Suppressor macrophage (primary cell): ENCODE measurements at places on chromosomes 7 and 10.

GRCh38 chr7:99008921-99009530 is 130.7 kb downstream of the TRRAP start:
- DNase-seq, result no peak

DNA sequence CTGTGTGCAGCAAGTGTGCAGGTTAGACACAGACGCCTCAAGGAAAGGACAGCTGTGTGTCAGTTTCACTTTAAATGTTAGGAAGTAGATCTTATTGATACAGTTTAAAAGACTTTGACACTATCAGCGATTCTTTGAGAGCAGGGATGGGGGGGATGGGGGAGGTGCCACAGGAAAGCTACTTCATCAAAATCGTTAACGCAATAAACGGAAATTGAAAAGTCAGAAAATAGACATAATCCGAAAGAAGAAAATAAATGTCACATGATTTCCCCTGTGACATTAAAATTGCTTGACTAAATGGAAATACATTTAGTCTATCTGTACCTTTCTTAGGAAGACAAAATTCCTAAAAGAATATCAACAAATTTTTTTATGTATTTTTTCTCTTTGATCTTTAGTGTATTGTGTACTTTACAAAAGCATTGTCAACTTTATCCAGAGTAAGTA is 476 bp upstream of the ZNF33B start:
- DNase-seq, result peak; percentile 16

- DNase-seq, result no peak
Measured at GRCh38 chr10:21593986-21594385, 60.0 kb downstream of the MLLT10 start.

DNA sequence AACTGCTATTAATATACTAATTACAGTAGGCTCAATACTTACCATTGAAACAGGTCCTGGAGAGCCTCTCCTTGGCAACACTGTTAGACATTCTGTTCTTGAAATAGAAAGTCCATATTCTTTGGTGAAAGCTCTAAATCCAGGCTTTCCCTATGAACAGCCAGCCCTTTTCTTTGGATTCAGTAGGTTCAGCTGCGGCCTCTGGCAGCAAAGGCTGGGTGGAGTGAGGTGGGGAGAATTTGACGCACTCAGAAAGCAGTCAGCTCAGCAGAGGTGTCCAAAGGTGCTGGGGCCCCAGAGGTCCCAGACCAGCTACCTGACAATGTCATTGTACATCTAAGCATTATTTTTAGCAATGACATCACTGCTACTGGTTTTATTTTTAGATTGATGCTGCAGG is 146.1 kb downstream of the GRK5 start:
- DNase-seq, result no peak

- DNase-seq, result no peak
Measured at GRCh38 chr7:1345796-1346755, 113.2 kb downstream of the MICALL2 start.

DNA sequence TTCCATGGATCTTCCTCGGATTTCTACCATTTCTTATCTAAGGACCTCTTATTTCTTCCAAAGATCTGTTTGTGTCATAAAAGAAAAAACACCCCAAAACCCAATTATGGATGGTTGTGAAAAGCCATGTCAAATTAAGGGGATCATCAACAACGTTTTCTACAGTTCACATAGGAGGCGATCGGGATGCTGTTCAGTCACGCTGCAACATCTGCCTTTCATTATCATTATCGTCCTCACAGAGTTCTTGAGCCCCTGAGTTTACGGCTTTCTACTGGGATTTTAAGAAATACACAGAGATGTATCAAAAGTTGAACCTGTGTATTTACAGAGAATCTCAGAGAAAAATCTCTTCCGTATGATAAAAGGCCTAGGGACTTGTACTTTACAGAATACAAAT is 101.4 kb downstream of the GRM8 start:
- no peak for DNase-seq

- no peak for DNase-seq
Measured at GRCh38 chr10:17077346-17077781, 52.2 kb downstream of the CUBN start.

DNA sequence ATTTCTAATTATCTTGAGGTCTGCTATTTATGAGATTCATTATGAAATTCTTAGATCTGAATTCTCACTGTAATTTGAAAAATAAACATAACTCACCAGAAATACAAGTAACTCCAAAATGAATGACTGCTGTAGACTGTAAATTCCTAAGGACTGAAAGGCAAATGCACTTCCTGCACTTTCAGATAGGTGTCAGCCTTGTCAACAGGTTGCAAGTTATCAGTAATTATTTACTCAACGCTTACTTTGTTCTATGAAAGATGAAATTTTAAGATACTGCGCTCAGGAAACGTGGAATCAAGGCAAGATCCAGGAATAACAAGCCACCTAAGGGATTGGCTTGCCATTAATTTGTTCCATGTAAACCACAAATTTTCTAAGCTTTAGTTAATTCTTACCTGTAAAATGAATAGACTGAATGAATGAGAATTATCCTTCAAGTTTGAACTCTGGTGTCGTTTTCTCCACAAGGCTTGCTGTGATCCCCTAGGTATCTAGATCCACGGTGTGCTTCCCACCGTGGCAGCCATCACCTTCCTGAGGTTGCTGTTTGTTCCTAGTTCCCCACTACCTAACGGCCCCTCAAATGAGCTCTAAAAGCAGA is 12.6 kb downstream of the DHX32 start:
- peak; percentile 46 for DNase-seq

DNA sequence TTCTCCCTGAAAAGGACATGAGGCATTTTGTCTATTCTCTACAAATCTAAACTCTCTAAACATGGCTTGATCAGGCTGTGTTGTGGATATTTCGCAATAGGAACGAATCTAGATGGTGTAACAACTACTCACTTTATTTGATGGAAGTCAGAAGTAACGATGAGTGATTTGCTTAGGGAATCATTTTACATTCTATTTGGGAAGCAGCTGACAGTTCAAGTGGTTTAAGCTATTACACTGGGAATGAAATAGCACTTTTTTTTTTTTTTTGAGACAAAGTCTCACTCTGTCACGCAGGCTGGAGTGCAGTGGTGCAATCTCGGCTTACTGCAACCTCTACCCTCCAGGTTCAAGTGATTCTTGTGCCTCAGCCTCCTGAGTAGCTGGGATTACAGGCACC is 44.1 kb downstream of the NPY start:
- no peak for DNase-seq

GRCh38 chr10:83229991-83230390 is 909.3 kb upstream of the GHITM start:
- DNase-seq, result no peak

DNA sequence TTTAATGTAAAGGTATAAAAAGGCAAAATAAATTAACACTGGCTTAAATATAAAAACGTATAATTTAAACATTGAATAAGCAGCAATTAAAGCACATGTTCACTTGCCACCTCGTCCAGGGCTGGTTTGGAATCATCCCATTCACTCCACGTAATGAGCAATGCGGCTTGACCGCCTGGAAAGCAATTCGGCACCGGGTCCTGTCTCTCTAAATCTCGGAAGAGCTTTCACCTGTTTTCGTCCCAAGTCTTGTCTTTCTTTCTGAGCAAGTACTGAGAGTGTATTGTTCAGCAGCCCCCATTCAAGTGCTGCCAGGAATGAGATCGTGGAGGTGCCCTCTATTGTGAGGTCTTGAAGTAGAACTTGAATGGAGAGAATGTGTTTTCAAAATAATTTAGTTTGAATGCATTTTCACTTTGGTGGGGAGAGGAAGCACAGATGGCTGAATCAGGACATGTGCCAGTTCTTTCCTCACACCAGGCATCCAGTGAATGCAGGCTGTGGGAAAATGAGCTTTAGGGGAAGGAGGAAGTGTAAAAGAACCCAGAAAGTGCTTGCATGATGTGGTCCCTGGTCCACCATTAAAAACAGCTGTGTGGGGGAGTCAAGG is 515.2 kb downstream of the REEP3 start:
- peak; percentile 80 for DNase-seq

GRCh38 chr7:25578991-25579777 is 350.9 kb upstream of the NPVF start:
- no peak for DNase-seq

DNA sequence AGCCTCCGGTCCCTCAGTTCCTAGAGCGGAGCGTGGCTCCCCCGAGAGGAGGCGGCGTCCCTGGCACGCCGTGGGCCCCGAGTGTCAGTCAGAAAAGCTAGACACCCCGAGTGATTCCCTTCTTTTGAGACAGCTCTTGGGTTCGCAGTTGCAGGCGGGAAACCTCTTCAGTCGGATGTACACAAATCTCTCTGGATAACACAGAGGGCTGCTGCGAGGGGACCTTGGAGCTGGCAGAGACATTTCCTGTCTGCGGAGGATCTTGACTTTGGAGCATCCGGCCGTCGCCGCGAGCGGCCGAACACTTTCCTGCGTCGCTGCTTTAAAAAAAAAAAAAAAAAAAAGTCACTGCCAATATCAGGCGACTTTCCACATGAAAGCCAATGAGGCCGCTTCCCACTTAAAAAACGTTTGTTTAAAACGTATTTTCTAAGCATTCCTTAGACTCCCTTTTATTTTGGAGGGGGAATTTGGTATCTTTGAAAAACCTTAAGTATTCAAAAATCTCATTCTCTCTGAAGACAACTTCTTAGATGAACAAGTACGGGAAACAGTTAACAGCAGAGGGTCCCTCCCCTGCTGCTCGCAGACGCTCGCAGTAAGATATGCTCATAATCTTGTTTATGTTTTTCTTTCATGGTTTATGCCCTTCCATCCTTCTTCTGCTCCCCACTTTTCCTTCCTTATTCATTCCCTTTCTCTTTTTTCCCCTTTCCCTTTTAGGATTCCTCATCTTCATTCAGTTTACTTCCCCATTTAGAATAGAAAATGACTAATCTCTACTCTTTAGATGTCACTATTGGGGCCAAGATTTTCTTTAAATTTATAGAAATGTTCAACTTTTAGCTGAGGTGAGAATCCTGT is 10.0 kb downstream of the HHEX start:
- peak; percentile 31 for DNase-seq
